ENCODE measurements at places on chromosomes 6 and 20.

DNA sequence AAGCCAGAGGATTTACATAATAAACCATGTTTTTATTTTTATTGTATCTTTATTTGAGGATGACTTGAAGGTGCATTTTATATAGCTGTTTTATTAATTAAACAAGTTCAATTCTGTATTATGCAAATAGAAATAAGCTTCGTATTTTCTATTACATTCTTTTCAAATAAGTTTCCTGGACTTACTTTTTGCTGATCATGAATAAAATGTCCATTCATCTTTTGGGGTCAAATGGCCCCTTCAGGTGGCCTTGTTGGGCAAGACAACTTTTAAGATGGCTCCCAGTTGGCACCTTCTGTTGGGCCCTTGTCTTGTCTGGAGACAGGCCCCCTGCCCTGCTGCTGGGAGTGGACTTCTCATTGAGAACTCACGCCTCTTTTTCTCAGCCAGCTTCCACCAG, 654.6 kb upstream of the NOX3 start:
- DNase-seq, result no peak

DNA sequence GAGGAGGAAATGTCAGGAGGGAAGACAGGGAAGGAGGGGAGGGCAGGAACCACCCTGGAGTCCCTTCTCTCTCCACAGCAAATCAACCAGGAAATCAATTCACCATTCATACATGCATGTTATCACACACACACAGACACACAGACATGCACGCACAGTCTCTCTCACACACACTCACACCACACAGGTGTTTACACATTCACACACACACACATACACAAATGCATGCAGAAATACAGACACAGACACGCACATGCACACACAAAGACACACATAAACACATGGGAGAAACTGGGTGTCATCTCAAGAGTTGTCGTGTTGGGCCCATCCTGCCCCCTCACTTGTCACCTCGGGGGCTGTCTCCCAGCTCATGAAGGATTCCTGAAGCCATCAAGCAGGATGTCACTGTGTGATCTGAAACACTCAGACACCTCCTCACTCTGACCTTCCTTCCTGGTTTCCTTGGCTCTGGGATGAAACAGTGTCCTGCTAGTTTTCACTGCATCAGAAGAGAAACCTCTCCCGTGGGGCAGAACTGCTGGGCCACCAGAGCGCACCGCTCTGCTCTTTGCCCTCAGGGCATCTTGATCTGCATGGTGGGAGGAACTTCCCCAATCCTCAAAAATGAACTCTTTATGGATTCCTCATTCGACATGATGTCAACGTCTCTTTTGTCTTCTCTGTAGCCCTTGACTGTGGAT, 9.2 kb downstream of the RAET1G start:
- DNase-seq, result no peak

DNA sequence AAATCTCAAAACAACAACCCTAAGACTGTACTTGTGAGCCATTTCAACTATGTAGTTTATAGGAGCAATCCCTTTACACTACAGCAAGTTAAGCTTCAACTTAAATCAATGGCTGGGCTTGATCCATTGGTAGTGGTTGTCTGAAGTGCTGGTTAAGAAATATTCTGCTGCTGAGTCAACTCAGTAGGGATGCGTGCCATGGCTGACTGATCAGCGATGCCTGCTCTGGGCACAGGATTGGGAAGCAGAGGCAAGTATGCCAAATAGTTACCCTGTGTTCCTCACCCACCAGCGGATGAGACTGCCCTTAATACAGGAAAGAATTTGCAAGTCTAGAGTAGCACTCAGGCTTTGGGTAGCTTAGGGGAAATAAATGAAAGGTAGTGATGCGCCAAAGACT, 41.5 kb downstream of the GCM1 start:
- DNase-seq, result no peak

DNA sequence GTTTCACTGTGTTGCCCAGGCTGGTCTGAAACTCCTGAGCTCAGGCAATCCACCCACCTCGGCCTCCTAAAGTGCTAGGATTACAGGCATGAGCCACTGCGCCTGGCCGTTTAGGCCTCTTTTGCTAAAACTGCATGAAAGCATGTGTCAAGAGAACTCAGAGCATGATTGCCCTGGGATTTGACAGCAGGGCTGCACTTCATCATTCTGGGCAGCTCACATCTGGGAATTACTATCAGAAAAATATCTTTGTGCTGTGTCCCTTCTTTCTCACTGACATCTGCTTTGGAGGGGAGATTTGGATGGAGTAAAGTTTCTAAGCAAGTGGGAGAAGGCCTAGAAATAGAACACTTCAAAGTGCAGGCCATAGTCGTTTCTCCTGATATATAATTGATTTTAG, 59.6 kb upstream of the EIF2S2 start:
- no peak for DNase-seq

DNA sequence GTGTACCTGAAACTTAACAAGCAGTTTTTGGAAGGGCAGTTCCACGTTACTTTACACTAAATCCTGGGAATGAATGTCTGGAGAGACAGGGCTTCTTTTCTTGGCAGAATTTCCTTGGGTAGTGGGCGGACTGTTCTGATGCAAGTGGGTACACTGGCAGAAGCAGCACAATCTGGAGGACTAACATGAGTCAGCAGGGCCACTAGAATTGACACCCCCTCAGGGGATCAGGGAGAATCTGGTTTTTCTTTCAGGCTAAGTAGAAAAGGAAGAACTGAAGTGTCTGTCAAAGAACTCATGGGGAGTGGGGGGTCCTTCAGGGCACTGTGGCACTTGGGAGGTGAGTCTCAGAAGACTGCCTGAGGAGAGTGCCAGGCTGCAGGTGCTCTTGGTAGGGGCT, 34.6 kb downstream of the PANK2 start:
- no peak for DNase-seq

GRCh38 chr6:57267586-57268293, 45.6 kb upstream of the RAB23 start:
- DNase-seq, result peak; percentile 79

DNA sequence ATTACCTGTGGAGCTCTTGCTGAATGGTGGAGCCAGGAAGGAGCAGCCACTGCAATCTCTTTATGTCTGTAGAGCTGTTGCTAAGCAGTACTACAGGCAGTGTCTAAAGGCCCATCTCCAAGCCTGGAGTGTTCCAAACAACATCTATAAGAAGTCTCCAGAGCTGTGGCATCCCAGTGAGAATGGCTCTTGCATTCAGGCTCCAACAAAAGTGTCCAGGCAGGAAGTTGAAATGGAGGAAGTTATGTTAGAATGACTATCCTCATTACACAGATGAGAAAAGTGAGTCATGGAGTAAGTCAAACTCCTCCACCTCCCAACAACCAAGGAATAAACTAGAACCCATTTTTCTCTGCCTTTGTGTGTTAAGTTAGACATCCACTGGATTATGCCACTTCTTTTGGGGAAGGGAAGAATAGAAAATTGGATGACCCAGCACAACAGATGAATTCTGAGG, 288.5 kb upstream of the STXBP5 start:
- no peak for DNase-seq

DNA sequence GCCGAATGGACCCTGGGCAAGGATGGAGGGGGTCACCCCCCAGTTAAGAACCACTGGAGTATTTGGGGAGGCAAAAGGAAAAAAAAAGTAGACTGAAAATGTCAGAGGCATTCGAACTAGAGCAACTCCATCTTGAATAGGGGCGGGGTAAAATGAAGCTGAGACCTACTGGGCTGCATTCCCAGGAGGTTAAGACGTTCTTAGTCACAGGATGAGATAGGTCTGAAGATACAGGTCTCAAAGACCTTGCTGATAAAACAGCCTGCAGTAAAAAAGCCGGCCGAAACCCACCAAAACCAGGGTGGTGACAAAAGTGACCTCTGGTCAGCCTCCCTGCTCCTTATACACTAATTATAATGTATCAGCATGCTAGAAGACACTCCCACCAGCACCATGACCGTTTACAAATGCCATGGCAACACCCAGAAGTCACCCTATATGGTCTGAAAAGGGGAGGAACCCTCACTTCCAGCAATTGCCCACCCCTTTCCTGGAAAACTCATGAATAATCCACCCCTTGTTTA, 70.4 kb upstream of the KCNG1 start:
- DNase-seq, result no peak

GRCh38 chr20:61682114-61682995, 383.3 kb downstream of the TAF4 start:
- DNase-seq, result no peak

DNA sequence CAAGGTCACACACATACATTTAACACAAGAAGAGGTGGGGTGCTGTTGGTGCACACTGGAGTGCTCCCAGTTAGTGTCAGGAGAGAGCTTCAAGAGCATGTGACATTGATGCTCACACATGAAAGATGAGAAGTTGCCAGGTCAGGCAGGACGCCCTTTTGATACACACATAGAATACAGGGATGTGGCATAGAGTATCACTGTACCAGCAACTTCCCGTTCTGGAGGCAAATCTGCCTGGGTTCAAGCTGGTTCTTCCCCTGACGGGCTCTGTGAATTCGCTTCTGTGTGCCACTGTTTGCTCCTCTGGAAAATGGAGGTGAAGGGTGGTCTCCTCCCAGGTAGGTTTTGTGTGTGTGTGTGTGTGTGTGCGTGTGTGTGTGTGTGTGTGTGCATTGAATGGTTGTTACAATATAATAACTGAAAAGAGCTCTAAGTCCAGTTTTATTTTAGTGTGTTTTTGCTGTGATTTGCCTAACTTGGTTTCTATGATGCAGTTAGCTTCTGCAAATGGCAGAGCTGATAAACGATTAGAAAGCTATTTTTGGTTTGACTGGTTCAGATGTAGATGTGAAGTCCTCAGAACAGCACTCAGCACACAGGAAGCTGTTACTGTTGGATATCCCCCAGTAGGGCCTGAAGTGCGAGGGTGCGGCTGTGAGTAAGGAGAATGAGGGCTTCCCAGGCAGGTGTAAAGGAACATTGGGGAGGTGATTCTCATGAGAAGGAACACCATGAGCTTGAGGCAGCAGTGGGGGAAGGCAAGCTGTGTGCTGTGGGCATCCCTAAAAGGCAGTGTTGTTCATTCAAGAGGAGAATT, 53.4 kb downstream of the HIVEP1 start:
- no peak for DNase-seq

DNA sequence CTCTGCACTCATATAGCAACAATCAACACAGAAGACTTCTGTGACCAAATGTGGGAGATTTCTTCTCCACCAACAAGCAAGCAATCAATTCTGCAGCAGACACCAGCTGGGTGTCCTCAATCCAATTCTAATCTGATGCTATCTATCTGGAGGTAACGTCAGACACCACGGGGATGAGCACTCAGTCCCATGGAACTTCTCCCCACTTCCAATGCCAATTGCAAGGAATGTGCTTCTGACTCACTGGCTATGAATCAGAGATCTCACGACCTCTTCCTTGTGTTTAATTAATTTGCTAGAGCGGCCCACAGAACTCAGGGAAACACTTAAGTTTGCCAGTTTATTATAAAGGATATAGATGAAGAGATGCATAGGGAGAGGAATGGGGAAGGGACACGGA, 103.5 kb upstream of the SIRPG start:
- DNase-seq, result no peak
